ENCODE measurements at places on chromosomes 11 and 22.

DNA sequence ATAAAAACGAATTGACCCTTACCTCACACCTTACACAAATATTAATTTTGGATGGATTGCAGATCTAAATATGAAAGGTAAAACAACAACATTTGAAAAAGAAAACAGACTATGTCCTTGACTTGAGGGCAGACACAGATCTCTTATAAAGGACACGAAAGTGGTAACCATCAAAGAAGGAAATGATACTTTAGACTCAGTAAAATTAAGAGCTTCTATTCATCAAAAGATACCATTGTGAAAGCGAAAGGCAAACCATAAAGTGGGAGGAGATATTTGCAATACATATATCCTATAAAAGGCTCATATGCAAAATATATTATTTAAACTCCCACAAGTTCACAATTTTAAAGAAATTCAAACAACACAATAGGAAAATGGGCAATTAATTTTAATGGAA is 5.0 kb downstream of the HEPACAM start:
- no peak for DNase-seq

- DNase-seq = no peak
Observed at GRCh38 chr11:114796954-114797721, 118.8 kb downstream of the NXPE2 start.

GRCh38 chr11:488992-489391 is 18.1 kb downstream of the RNH1 start:
- no peak for DNase-seq

GRCh38 chr11:114314096-114314495 is 17.9 kb downstream of the NNMT start:
- no peak for DNase-seq

GRCh38 chr11:129248618-129249017 is 56.5 kb upstream of the ARHGAP32 start:
- DNase-seq = no peak

- DNase-seq = no peak
Observed at GRCh38 chr11:10426475-10426874, 28.6 kb upstream of the AMPD3 start.

DNA sequence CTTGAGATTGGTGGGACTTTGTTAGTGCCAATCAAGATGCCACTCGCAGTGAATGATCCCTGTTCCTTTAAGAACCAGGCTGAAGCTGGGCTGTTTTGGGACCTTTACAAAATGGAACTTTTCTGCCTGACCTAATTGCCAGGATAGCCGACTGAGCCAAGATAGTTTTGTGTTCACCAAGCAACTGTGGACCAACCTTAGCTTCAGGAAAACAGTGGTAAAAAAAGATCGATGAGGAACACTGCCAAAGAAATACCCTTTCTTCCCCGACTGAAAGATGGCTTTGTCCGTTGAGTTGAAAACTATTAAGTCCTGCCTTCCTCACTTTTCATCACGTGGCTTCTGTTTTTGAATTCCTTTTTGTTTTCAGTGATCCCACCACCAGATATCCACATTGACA is 157.9 kb upstream of the SORL1-AS1 start:
- no peak for DNase-seq

DNA sequence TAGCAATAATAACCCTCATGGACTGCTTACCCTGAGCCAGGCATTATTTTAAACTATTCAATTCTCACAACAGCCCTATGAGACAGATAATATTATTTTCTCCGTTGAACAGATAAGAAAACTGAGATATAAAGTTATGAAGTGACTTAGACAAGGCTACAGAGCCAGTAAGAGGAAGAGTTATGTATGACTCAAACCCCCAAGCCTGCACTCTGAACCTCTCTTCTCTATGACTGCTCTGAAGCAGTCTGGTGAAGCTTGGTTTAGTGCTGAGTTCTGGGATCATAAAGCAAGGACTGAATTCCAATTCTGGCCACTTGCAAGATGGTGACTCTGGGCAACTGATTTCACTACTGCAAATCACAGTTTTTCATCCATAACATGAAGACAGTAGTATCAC is 34.5 kb downstream of the TNKS1BP1 start:
- DNase-seq = no peak

DNA sequence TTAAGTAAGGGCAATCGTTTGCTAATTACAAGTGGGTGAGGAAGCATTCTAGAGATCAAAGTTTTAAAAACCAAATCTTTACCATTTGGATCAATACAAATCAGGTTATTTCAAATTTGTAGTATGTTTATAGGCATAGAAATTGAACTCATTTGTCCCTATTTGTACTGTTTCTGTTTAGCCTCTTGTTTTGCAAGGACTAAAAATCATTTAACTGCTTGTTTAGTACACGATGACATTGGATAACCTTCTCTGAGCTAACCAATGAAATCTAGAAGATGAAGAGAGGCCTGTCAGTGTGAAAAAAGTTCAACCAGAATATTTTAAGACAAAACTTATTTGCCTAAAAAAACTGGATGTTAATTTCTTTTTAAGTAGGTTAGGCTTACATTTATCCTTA is 40.0 kb downstream of the ZC3H12C start:
- DNase-seq = no peak

- DNase-seq = no peak
Observed at GRCh38 chr22:31495343-31495742, 993 bp upstream of the SFI1 start.

GRCh38 chr11:20501971-20502370 is 97.4 kb upstream of the SLC6A5 start:
- DNase-seq = no peak
